ENCODE measurements at places on chromosomes 7 and 10. TPM values are rescaled to one million over a fixed set of nuclear protein-coding genes. Genes with fewer than 3 reads are reported as not detected.

The OGDHL gene
- total RNA-seq = 4.2 TPM

GRCh38 chr7:5439572-5440496, 16.2 kb upstream of the TNRC18 start:
- no peak for DNase-seq

DNA sequence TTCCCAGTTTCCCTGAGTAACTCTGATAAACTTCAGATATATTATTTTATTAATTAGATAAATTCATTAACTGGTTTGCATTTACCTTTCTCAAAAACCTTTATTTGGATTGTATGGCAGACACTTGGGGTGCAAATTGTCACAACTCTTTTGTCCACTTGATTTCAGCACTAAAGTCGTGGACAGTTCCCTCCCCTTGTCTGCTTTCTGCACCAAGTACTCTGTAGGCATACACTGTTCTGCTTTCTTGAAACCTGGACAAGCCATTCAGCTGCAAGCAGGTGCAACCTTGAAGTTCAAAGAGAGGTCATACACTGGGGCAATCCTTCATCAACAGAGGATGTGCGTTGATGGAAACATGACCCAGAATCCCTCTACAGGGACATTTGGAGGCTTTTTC, 162.9 kb downstream of the ARL5B start:
- no peak for DNase-seq

The GLI3 gene
- total RNA-seq = 4.1 TPM
